ENCODE measurements at places on chromosomes 3 and 15.

- no peak for DNase-seq
- no peak overlapping the region for H3K4me3 ChIP-seq
- peaks cover 24% of the 10 kb centered on the region for H3K36me3 ChIP-seq
- no peak overlapping the region for H3K27ac ChIP-seq
- H3K27me3 ChIP-seq = no peaks in the 10 kb centered on the region
These were observed 694.5 kb upstream of the BCHE start for GRCh38 chr3:166531730-166532129.

- H3K27me3 ChIP-seq = no peaks in the 10 kb centered on the region
- no peaks in the 10 kb centered on the region for H3K4me1 ChIP-seq
- H3K4me3 ChIP-seq = no peak overlapping the region
- H3K36me3 ChIP-seq = no peaks in the 10 kb centered on the region
- no peak overlapping the region for H3K27ac ChIP-seq
- DNase-seq = no peak
These were observed 29.1 kb upstream of the ELP6 start for GRCh38 chr3:47542471-47543173.

DNA sequence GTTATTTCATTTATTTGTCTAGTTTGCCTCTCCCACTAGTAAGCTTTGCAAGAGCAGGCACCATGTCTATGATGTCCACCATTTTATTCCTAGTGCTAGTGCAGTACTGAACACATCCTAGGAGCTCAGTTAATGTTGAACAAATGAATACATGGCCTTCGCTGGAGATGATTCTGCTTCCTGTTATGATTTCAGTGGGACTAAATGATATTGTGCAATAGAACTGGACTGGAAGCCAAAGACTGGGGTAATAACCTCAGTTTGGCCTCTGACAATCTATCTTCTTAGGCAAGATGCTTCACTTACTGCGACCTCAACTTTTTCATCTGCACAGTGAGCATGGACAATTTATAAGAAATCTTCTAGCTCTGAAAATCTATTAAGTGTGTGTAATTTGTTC is 191.3 kb downstream of the ADAMTSL3 start:
- H3K36me3 ChIP-seq = no peaks in the 10 kb centered on the region
- no peaks in the 10 kb centered on the region for H3K27me3 ChIP-seq
- H3K27ac ChIP-seq = no peak overlapping the region
- no peak overlapping the region for H3K4me3 ChIP-seq
- DNase-seq = no peak

DNA sequence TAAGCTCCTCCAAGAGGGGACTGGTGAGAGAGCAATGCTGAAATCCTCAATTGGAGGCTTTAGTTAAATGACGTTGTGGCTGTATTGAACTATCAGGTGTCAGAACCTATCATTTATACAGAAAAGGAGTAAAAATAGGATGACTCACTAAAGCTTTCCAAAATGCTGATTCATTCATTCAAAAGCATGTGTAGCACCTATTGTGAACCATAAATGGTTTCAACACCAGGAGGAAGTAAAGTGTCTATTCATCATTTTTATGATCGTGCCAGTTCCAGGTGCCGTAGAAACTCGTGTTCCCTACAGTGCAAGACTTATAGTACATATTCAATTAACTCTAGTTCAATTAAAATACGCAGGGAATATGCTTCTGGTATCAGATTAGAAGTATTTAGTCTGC is 66.5 kb upstream of the ARRDC4 start:
- H3K27me3 ChIP-seq = no peaks in the 10 kb centered on the region
- H3K36me3 ChIP-seq = no peaks in the 10 kb centered on the region
- H3K4me1 ChIP-seq = no peaks in the 10 kb centered on the region
- no peak overlapping the region for H3K4me3 ChIP-seq
- H3K27ac ChIP-seq = no peak overlapping the region

Measured in WTC11 (cell line).